ENCODE measurements at places on chromosomes 12 and 14.

DNA sequence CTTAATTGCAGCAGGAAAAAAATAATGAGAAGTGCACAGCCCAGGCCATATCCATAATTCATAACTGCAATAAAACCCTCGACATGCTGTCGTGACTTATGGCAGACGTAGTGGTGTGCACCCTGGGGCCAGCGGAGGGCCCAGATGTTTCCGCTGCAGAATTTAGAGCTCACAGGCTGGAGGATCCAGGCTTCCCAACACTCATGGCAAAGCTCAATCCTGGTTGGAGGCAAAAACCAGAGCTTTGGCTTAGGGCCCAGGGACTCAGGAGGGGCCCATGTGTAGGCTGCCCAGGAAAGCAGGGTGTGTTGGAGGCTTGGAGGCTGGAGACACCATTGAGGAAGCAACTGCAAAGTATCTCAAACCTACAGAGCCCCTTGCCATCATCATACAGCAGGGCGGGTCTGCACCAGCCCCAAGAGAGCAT lies 68.7 kb downstream of the SERPINA3 start:
- DNase-seq: no peak

GRCh38 chr12:13566292-13566691 lies 369.8 kb downstream of the EMP1 start:
- no peak for DNase-seq

- DNase-seq: no peak
Measured at GRCh38 chr12:28367993-28368392, 177.7 kb downstream of the CCDC91 start.

DNA sequence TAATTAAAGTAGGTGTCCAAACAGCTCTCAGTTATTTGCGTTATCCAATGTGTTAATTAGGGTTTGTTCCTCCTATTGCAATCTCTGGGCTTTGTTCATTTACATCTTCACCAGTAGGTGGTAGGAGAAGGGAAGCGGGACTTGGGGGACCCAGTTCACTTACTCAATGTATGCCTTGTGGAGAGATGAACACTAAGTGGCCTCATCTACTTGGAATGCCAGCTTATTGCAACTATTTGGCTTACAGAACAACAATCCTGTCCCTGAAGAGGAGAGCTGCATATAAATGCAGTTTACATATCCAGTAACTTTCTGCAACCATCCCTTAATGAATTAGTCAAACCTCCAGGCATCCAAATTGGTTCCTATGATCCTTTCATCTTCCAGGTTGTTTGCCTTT lies 417.1 kb upstream of the CCDC196 start:
- no peak for DNase-seq

DNA sequence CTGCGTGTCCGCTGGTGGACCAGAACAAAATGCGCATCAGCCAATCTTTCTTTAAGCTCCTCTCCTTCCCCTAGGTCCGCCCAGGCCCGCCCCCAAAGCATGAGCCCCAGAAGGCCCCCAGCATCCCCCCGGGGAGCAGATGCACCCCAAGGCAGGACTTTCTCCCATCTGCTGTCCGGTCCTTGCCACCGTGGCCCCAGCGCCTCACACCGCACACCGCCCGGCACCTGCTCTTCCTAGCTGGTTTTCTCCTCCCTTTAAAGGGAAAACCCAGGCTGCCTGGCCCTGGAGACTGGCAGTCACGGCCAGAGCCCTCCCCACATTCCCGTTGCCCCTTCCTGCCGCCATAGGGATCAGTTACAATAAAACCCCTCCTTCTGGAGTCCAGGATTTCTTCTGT lies 30.2 kb downstream of the RIMBP2 start:
- no peak for DNase-seq

GRCh38 chr14:35867280-35867629 lies 41.1 kb downstream of the BRMS1L start:
- DNase-seq: no peak

- no peak for DNase-seq
Measured at GRCh38 chr12:85367936-85368335, 87.9 kb downstream of the ALX1 start.

DNA sequence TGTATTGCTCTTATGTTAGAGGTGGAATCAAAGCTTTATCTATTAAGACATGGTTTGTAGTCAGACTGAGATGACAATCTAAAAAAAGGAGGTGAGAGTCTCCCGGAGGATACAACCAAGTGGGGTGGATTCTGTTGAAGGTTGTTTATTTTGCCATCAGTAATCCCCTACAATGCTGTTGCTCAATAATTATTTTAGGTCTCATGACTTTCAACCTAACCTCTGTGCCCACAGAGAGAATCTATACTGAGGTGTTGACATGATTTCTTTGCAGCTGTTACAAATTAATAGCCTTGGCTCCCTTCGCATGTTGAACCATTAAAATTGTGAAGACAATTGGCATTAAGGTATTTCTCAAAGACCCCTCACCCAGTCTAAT lies 28.7 kb upstream of the FOS start:
- no peak for DNase-seq

GRCh38 chr12:107225635-107226034 lies 132.3 kb upstream of the CRY1 start:
- DNase-seq: no peak

DNA sequence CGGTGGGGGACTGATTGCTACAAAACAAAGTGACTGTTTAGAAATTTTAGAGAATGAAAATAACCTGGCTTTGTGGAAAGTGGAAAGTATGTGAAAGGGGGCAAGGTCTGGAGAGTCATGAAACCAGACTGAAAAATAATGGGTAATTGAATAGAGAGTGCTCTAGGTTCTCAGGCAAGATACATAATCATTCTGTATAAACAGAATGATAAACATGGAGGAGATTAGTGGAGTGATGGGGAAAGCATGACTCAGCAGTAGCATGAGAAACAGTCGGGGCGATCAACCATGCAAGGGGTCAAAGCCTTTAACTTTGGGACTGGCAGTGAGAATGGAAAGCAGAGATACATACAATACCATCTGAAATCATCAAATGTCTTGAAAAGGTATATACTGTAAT lies 332.5 kb downstream of the CCER1 start:
- DNase-seq: no peak

DNA sequence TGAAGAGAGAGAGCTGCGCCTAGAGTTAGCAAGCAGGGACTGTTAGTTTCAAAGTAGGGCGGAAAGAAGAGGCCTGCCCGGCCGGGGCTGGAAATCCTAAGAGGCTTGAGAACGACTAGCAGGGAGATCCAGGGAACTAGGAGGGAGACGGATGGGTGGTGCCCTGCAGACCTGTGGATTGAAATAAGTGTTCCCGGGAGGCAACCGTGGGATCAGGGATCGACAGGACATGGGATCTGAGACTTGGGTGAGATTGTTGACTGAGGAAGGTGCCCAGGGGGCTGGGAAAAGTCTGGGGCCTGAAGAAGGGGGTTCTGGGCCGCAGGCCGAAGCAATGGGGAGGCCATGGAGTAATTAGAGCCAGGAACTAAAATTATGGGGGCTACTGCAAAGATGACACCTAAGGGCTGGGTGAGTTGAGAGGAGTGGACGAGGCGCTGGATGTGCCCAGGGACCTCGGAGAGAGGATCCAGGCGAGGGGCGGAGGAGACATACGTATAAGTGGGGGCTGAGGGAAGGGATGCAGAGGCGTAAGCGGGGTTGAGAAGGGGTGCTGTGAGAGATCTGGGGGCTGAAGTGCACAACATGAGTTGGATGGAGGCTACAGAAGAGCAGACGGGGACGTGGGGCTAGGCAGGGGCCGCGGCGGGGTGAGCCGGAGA lies 635 bp downstream of the LTA4H start:
- no peak for DNase-seq

DNA sequence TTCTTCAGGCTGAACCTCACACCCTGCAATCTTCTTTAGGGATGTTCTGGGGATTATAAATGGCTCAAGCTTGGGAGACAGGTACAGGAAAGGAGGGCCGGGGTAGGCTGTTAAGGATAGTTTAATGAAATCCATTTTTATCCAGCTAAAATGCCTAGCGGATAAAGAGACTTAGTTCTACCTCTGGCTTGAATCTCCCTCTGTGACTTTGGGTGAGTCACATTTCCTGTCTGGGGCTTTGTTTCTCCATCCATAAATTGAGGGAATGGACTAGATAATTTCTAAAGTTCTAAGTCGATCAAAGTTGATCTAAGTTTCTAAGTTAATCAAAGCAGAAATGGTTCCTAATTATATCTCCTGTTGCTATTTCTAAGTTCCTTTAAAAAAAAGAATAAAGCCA lies 319.6 kb upstream of the E2F7 start:
- DNase-seq: no peak

- no peak for DNase-seq
Measured at GRCh38 chr12:21130998-21131397, at the start of gene SLCO1B1. Gene SLCO1B1 (plus strand): TSS chr12:21131194. CDS start chr12:21141575, 10,381 bp downstream.

- DNase-seq: no peak
Measured at GRCh38 chr14:68814539-68815297, 21.9 kb upstream of the ZFP36L1 start.

- DNase-seq: no peak
Measured at GRCh38 chr12:47747126-47747525, 11.6 kb downstream of the RAPGEF3 start.

DNA sequence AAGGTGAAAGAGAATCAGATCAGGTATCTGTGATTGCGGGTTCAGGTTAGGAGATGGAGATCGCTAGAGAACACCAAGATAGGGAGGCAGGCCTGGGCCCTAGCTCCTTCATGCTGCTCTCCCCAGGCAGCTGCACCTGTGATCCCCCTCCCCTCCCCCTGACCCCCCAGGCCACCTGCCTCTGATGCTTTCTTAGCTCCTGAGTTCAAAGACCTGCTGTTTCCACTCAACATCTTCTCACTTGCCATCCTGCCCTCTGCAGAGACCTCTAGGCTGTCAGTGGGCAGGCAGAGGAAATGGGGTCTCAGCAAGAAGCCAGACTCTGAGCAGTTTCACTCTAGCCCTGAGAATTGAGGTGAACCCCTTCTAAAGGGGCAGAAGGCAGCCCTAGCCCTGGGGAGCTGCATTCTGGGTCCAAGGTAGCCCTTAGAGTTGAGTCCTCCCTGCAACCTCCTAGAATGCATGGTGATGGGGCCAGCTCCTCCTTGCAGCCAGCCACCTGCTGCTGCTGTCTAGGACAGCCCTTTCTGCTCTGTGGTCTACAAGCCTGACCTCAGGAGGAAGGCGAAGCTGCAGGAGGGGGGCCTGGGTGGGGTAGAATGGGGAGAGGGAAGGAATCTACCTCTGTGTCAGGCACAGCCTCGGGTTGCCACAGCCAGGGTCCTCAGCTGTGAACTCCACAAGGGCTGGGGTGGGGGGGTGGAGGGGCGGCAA lies 6.4 kb upstream of the SLC48A1 start:
- no peak for DNase-seq

DNA sequence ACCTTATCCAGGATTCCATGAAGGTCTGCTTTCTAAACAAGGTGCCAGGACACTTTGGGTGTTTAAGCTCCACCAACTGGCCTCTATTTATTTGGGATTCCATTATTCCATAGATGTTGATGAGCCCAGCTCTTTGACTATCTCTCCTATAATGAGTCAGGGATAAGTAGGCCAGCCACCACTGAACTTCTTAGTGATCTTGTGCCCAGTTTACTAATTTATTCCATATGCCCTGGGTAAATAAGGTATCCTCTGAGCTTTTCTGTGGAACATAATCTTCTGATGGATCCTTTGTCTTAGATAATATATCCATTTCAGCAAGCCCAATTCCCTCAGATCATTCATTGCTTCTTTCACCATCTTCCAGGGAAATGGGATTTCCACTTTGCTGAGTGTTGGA lies 535.0 kb downstream of the FOXG1 start:
- no peak for DNase-seq

DNA sequence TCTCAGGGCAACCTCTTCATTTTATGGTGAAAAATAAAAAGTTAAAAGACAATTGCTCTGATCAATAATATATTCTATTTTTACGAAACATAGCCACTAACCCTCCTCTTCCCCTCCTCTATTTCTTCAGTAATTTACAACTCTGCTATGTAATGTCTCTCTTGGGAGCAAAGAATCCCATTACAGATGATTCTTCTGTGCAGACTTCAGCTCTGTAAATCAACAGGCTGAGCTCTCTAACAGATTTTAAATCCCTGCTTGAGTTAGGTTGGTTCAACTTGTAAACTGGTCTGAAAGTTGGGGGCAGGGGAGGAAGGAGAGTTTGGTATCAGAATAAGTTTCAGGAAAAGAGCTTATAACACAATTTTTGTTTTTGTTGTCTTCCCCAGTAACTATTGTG lies 151.0 kb downstream of the SLC25A21 start:
- no peak for DNase-seq

DNA sequence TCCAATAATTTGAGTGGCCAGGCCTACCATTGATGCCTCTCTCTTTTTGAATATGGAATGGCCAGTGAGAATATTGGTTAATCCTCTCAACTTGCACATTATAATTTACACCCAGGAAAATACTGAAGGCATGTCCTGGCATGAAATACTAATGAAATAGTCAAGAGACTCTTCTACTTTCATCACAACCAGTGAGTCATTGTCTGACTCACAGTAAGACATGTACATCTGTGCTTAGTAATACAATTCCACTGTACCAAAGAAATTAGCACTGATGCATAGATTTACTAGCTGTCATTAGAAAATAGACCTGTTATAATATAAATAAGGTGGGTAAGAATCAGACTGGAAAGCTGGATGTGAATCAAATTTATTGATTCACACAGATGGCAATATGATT lies 31.6 kb downstream of the KCNC2 start:
- DNase-seq: no peak

DNA sequence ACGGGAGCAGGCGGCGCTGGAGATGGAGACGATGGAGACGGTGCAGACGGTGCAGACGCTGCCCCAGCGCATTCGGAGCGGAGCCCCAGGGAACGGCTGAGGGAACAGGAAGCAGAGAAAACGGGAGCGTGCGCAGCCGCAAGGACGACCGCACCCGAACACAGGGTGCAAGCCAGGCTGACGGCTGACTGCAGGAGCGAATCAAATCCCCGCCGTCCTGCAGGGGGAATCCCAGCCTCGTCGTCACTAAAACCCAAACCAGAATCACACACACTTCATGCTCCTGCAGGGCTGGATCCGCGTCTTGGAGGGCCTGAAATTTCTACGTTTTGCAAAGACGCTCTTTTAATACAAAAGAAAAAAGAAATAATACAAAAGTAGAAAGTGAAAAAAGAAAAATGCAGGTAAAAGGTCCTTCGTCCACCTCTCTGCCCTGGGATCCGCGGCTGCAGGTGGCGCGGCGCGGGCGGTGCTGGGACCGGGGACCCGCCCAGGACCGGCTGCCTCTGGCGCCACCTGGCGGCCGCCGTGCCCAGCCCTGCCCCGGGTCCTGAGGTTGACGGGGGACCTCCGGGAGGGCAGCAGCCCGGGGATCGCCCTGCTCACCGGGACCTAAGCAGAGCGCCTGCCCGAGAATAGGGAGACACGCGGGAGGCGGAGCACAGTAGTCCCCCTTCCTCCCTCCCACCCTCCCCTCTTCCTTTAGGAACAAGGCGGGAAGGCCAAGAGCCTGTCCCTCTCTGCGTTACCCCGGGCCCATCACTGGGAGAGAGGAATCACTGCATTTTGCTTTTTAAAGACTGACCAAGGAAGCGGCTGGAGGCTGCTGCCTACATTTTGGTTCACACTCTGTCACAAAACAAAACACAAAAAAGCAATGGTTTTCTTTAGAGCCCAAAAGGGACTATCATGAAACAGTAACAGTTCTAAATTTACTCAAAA lies 20.1 kb downstream of the STX2 start:
- DNase-seq: no peak

DNA sequence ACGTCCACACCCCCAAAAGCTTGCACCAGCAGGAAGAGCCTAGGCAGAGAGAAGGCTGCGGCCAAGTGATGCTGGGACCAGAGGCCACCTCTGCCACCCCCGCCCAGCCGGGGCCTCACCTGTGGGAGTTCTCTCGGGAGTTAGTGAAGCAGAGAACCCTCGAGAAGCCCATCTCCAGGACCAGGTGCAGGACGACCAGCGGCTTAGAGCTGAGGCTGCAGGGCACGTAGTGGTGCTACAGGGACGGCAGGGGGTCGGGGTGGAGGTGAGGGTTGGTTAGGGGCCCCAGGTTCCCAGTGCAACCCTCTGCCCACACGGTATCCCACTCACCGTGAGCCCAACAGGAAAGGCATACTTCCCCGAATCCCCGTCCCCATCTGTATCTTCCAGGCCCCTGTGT lies 3.6 kb downstream of the DDX51 start:
- DNase-seq: no peak

Data from cortex of kidney (tissue), 1 donor.